ENCODE measurements at places on chromosomes 3 and 15.
A peak's percentile ranks its signal among the peaks of the same experiment; 100 is the strongest.

GRCh38 chr3:128874481-128875180, 4.8 kb upstream of the ACAD9 start:
- no peak for DNase-seq

GRCh38 chr3:61569856-61570580, 8.6 kb downstream of the PTPRG start:
- peak; percentile 10 for DNase-seq

DNA sequence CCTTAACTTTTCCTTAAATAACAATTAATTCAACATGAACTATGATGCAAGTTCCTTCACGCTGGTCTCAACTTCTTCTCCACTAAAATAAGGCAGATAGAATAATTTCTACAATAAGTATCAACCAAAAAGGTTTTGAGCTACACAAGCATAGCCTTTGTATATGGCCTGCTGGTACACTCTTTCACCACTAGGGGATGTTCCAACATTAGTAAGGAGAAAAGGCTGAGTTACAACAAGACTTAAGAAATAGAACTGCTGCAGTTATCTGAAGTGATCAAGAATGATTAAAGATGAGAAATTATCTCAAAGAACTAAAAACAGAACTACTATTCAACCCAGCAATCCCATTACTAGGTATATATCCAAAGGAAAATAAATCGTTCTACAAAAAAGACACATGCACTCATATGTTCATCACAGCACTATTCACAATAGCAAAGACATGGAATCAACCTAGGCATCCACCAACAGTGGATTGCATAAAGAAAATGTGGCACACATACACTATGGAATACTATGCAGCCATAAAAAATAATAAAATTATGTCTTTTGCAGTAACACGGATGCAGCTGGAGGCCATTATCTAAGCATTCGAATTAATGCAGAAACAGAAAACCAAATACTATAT, 14.4 kb downstream of the ATP13A3 start:
- peak; percentile 55 for DNase-seq

GRCh38 chr3:4888913-4889846, 90.1 kb upstream of the BHLHE40 start:
- DNase-seq: no peak

DNA sequence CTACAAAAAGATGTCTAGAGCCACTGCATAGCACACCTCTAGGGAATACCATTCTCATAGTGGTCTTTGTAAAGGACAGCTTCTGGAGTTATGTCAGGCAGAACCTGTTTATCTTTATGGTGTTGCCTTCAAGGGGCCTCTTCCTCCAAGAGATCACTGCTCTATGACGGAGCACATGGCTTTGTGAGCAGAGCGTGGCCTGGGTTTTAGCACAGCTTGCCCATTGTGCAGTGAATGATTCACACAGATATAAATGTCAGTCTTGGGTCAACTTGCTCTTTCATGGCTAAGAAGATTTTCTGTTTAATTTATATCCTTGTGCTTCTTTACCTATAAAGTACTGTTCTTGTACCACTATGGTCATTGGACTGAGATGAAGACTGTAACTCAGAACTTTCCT, 41.5 kb upstream of the RBMS3 start:
- no peak for DNase-seq

- DNase-seq: no peak
These were observed 8.8 kb downstream of the ADPRH start for GRCh38 chr3:119588112-119588511.

DNA sequence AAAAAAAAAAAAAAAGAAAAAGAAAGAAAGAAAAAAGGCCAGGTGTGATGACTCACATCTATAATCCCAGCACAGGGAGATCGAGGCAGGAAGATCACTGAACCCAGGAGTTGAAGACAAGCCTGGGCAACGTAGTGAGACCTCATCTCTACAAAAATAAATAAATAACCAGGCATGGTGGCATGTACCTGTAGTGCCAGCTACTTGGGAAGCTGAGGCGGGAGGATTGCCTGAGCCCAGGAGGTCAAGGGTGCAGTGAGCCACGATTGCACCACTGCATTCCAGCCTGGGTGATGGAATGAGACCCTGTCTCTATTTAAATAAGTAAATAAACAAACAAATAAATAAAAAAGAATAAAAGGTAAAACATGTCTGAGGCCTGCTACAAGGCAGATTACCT, 39.3 kb upstream of the LACTB start:
- no peak for DNase-seq

- no peak for DNase-seq
These were observed 52.0 kb downstream of the CCR3 start for GRCh38 chr3:46293991-46294833.

- DNase-seq: no peak
These were observed 13.2 kb upstream of the SCAMP5 start for GRCh38 chr15:74982183-74982582.

DNA sequence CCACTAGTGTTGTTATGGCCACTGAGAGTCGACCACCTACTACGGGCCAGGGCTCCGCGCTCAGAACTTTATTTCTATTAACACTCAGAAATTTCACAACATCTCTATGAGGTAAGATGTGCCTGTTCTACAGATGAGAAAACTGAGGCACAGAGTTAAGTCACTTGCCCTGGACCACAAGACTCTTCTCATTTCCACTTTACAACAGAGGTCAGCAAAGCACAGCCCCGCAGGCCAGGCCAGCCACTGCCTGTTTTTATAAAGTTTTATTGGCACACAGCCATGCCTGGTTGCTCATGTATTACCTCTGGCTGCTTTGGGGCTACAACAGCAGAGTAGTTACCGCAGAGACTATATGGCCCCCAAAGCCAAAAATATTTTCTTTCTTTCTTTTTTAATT, 503.6 kb downstream of the SHQ1 start:
- no peak for DNase-seq

DNA sequence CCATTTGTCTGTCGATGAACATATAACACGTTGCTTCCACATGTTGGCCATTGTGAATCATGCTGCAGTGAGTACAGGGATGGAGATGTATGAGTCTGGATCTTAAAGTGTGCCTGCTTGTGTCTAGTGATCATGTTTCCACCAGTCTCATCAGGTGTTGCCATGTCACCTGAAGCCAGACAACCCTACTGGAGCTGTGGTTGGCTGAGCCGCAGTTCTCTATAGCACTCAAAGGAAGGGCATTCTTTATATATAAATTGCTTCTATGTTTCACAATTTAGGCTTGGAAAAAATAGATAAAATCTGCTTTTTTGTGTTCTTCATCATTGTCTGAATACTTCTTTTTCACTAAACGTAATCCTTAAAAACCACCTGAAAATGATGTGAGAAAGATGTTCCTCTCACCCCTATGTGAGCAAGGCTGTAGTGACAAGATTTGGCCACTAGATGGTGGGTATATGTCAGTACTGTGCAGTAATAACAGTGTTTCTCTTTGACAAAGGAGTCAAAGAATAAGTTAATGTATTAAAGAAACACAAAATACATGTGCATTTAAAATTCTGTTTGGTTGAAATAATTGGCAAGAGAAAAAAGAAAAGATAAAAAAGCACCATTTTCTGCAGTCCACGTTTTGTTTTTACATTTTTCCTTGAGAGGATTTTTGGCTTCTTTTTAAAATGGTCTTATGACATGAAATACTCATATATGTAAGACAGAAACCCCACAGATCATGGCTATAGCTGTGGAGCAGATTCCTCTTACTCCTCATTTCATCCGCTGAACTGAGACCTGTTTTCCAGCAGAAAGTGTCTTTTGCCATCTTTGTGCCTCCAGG, 394.5 kb upstream of the DPPA4 start:
- peak; percentile 39 for DNase-seq

GRCh38 chr15:24898715-24899272, 56.0 kb upstream of the SNRPN start:
- DNase-seq: no peak

DNA sequence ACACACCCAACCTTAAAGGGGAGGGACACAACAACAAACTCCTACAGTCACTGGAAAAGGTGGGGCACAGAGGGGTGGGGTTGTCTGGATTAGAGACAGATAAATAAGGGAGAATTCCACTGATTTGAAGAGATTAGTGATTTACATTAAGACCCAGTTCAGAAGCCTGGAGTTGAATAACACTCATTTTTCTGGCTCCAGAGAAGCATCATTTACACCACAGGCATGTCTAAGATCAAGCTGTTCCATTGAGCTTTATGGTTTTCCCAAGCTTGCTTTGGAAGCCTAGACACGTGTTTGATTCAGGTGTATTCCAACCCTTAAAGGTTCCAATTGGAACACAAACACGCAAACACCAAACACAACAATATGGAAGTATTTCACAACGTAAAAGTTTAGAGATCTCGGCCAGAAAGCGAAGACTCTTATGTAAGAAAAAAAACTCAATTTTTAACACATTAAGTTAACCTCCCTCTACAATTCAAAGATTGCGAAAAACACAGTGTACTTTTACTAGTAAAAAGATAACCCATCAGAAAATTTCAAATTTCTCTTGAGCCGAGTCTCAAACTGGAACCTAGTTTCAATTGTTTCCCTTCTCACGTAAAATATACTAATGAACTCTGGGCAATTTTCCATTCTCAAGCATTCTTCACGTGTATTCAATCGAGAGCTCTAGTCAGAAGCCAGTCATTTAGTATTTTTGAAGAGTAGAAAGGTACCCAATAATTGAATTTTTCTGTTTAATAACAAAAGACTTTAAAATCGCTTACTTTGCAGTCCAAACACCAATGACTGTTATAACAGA, 2.1 kb downstream of the TRA2B start:
- no peak for DNase-seq

- DNase-seq: no peak
These were observed 219.3 kb upstream of the COL8A1 start for GRCh38 chr3:99419116-99419515.

- peak; percentile 18 for DNase-seq
These were observed 148.8 kb upstream of the GADL1 start for GRCh38 chr3:31043184-31043819.

- DNase-seq: no peak
These were observed 2.9 kb upstream of the NDN start for GRCh38 chr15:23690015-23690414.

DNA sequence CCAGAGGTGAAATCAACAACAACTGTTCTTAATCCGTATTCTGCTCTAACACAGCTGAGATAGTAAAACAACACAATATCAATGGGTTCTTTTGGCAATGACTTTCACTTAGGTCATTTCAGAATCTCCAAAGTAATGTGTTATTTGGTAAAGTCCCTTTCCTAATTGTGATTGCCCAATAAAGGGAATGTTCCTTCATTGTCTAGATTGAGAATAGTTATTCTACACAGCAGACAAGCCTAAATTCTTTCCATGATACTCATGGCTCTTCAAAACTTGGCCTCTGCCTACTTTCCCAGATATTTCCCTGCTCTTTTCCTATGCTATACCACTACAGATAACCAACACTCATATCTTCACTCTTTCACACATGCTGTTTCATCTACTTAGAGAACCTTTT, 219.8 kb downstream of the FMN1 start:
- DNase-seq: no peak

All from RCC 7860 (cell line).